CD4-positive, alpha-beta T cell treated with Interleukin-6 at 100 ng/mL for 8 hours (primary cell): ENCODE measurements at places on chromosomes 5 and 9.

GRCh38 chr5:138391859-138392386, 39.4 kb downstream of the KDM3B start:
- no peak for DNase-seq

GRCh38 chr5:2894736-2895135, 143.3 kb upstream of the IRX2 start:
- no peak for DNase-seq

DNA sequence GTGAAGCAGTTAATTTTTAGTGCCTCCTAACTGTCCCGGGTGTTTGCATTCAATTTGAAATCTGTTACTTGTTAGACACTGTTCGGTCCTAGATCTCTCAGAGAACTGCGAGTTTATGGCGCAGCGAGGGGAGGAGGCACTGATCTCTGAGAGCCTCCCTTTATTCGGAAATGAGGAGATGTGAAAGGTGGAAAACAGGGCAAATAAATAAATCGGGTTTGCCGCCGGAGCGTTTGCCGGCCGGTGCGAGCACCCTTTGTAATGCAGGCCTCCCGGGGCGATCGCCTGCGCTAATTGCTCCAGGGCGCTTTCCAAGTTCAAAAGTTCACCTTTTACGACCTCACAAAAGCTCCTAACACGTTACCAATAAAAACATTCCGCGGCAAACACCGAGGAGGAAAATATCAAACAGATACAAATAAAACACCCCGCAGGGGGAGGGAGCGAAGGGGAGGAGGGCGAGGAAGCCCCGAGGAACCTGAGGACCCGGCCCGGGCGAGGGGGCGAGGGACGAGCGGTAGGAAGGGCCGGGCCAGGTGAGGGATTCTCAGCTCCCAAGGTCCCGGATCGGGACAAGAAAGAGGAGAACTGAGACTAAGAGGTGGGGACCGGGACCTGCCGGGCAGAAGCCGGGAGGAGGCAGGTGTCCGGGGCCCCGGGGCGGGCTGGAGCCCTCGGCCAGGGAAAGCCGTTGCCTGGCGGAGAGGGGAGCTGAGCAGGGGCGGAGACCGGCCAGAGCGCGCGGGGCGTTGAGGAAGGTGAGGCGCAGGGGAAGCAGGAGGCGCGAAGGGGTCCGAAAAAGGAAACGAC, 1.4 kb downstream of the NR6A1 start:
- no peak for DNase-seq

GRCh38 chr5:93236807-93237421, 344.1 kb downstream of the NR2F1-AS1 start:
- no peak for DNase-seq

- no peak for DNase-seq
These were observed 937 bp upstream of the MACROH2A1 start for GRCh38 chr5:135399794-135400542.

DNA sequence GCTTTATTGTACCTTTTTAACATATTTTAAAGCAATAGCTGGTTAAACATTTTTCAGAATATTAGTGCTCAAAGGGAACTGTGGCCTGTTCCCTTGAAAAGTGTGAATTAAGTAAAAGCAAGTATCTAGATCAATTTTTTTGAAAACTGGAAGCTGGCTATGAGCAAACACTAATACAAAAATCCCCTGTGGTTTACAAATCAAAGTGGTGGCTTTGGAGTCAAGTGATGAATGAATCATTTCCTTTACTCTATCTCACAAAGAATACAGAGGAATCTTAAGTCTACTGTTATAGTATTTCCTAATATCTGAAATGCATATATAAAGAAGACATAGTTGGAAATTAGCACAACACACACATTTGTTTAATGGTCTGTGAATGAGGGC, 212.4 kb upstream of the C9orf72 start:
- no peak for DNase-seq

DNA sequence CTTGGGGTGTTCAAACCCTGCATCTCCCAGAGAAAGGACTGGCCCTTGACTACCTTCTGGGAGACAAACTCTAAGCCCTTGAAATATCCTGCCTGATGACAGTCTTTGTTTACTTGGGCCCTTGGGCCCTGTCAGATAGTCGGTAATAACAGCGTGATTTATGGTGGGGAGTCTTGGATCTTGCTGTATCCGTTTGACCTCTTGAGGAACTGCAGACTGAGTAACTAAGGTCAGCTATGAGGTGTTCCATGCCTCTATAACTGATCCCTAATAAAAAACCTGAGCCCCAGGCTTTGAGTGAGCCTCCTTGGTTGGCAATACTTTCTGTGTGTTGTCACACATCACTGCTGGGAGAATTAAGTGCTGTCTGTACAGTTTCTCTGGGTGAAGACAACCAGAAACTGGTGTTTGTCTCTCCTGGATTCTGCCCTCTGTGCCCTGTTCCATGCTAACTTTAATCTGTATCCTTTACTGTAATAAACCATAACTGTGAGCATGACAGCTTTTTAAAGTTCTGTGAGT, 56.2 kb upstream of the ANKRD33B start:
- DNase-seq, result no peak

- DNase-seq, result no peak
These were observed 9.1 kb downstream of the OSMR start for GRCh38 chr5:38854907-38855306.

- no peak for DNase-seq
These were observed 37.1 kb downstream of the WNK2 start for GRCh38 chr9:93221044-93221443.

DNA sequence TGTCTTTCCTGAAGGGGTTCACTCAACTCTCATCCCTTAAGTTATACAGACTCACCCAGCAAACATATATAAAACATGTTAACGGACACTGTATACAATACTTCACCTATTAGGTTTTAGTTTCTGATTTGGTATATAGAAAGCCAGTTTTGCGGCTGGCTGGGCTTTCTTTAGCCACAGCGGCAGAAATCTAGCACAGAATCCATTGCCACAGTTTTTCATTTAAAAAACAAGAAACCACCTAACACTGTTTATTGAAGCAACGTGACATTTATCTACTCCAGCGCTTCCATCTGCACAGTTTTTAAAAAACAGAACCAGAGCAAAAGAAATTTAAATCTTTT, 67.3 kb downstream of the SNX30 start:
- no peak for DNase-seq
